ENCODE measurements at places on chromosomes 12 and 14. TPM values are rescaled to one million over a fixed set of nuclear protein-coding genes. Genes with fewer than 3 reads are reported as not detected.

Gene EML5
- 0.19 TPM for total RNA-seq

GRCh38 chr14:50783563-50783962, 47.4 kb downstream of the NIN start:
- H3K36me3 ChIP-seq = peaks cover 9% of the 10 kb centered on the region
- H3K27ac ChIP-seq = no peak overlapping the region
- no peak overlapping the region for H3K4me3 ChIP-seq
- H3K27me3 ChIP-seq = no peaks in the 10 kb centered on the region

DNA sequence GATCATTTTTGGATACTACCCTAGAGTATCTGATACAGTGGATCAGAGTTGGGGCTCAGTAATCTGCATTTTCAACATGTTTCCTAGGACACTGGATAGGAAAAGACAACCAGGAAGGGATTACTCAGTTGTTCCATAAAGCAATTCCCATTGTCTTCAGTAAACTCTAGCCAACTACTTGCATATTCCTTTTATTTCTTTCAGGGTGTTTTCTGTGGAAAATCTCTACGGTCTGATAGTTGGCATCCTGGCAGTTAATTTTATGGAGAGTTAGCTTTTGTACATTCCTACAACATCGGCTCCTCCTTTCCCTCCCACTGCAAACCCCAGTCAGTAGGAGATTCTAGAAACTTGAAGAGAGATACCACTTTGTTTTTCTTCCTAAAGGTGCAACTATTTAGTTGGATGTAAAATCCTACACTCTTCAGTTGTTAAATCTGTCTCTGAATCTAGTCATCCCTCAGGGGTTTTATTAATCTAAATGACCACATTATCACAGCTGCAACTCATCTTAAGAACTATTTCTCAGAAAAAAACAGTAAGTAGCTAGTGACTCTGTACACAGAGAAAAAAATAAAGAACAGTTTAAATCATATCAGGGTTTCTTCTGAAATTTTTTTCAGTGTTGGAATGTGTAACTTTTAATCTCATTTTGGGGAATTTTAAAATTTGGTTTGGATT, 103.9 kb downstream of the PDE3A start:
- DNase-seq = no peak
- H3K27ac ChIP-seq = peak overlapping the region; percentile 89
- no peaks in the 10 kb centered on the region for H3K36me3 ChIP-seq
- H3K4me1 ChIP-seq = peaks cover 83% of the 10 kb centered on the region
- no peaks in the 10 kb centered on the region for H3K27me3 ChIP-seq

DNA sequence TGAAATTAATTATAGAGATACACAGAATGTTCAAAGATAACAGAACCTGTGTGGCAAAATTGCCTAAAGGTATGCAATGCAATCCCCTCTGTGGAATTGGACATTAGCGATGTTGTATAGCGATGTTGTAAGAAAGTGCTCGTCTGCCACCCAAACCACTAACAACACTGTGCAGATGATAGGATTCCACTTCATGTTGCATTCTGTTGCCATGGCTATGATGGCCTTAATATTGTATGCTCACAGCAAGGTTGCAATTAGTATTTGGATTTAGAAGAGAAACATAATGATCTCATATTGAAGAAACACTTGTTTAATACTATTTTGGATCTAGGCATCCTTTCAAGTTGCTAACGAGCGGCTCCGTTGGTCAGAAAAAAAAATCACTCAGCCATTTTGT, 260.3 kb downstream of the BCAT1 start:
- peaks cover 10% of the 10 kb centered on the region for H3K27me3 ChIP-seq
- H3K27ac ChIP-seq = no peak overlapping the region
- H3K4me3 ChIP-seq = no peak overlapping the region
- no peaks in the 10 kb centered on the region for H3K36me3 ChIP-seq

GRCh38 chr12:6279256-6279628, 31.2 kb upstream of the PLEKHG6 start:
- no peaks in the 10 kb centered on the region for H3K36me3 ChIP-seq
- H3K27ac ChIP-seq = peak overlapping the region; percentile 85
- H3K4me3 ChIP-seq = peak overlapping the region; percentile 26
- H3K4me1 ChIP-seq = peaks cover 39% of the 10 kb centered on the region
